ENCODE measurements at places on chromosomes 7 and 10.

- DNase-seq: no peak
Measured at GRCh38 chr7:51069411-51070083, 247.1 kb downstream of the COBL start.

GRCh38 chr10:128008521-128009250 is 101.8 kb downstream of the PTPRE start:
- DNase-seq: no peak

DNA sequence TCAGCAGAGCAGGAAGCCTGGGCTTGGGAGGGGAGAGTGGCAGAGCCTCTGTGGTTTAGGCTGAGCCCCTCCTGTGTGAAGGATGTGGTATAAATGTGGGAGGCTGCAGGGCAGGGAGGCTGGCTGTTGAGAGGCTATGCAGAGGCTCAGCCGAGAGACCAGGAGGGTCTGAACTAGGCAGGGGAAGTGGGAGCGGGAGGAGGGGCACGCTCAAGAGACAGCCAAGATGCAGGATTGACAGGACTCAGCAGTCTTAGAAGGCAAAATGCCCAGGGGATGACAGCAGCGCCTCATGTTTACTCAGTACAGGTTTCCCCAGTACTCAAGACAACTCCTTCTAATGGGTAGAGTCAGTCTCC is 24.3 kb downstream of the BTBD16 start:
- DNase-seq: no peak

- DNase-seq: peak; percentile 57
Measured at GRCh38 chr10:78442836-78443550, 409.3 kb downstream of the RPS24 start.

DNA sequence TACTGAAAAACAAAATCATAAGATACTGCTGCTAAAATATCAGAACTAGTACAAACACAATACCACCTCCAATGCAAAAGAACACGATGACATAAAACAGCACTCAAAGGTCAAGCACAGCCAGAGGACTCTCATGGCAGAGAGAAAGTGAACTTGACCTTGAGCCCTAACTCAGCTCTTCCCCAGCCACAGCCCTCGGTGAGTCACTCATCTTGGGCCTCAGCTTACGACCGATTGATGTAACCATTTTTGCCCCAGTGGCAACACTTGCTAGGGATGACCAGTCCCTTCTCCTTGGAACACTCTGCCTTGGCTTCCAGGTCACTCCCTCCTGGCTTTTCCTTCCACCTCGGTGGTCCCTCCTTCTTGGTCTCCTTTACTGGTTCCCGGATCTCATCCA is 77.8 kb downstream of the JAZF1 start:
- DNase-seq: no peak

GRCh38 chr10:84179059-84179710 is 5.6 kb downstream of the GPR15LG start:
- no peak for DNase-seq

GRCh38 chr10:71131508-71132088 is 80.8 kb upstream of the UNC5B start:
- no peak for DNase-seq

DNA sequence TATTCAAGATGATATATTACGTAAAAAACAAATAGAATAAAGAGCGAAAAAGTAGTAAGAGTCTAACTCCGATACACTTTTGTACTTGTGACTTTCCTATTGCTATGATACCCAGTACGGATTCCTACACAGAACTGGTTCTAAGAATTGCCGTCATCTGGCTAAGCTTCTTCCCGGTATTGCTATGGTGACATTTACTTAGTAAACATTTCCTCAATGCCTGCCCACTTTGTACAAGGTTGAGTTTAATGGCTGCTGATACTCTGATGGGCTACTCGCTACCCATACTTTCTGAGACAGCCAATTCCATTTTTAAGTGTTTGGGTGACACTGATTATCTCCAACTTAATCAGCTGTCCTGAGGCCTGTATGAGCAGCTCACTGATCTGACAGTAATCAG is 55.6 kb downstream of the OSBPL3 start:
- no peak for DNase-seq

GRCh38 chr10:95196046-95196445 is 2.0 kb downstream of the ACSM6 start:
- DNase-seq: no peak

DNA sequence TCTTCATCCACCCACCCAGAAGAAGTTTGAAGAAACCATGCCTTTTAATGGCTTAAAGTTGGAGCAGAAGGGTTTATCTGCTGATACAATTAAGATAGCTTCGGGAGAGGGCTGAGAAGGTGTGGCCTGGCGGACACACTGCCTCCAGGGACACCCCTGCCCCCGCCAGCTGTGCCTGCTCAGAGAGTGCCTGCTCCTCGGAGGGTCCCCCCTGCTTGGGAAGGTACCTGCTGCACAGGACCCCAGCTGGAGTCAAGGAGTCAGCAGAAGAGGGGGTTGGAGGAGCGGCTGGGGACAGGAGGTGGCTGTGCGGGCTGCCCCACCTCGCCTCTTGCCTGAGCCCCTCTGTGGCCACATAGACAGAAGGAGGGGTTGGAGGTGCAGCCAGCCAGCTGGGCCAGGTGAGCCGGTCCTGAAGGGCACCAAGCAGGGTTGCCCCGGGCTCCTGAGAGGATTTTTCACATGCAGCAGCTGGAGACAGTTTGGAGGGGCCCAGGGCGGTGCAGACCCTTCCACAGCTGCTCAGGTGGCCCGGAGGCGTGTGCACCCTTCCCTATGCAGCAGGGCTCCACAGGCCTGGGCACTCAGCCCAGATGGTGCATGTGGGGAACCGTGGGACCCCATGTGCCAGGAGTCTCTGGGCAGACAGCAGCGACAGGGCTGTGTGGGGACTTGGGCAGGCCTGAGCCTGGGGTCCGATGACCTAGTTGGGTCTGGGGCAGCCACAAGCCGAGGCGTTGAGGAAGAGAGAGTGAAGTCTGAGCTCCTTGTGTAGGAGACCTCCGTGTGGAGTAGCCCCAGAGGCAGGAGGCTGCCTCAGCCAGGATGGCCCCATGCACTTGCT is 118.9 kb downstream of the INPP5A start:
- DNase-seq: no peak

DNA sequence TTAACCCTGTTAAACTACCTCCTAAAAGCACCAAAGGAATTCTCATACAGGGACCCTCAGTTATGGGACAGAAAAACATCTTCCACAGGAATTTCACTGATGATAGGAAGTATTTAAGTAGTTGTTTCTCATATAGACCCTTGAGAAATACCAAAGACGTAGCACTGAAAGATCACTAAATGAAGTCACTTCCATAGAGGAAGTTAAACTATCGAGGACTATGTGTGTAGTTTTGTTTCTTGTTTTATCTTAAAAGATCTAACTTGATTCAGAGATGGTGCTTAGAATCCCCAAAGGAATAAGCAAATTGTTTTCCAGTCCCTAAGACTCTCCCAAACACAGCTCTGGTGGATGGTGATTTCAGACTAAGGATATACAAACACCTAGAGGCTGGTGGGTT is 94.8 kb upstream of the AFAP1L2 start:
- DNase-seq: no peak

DNA sequence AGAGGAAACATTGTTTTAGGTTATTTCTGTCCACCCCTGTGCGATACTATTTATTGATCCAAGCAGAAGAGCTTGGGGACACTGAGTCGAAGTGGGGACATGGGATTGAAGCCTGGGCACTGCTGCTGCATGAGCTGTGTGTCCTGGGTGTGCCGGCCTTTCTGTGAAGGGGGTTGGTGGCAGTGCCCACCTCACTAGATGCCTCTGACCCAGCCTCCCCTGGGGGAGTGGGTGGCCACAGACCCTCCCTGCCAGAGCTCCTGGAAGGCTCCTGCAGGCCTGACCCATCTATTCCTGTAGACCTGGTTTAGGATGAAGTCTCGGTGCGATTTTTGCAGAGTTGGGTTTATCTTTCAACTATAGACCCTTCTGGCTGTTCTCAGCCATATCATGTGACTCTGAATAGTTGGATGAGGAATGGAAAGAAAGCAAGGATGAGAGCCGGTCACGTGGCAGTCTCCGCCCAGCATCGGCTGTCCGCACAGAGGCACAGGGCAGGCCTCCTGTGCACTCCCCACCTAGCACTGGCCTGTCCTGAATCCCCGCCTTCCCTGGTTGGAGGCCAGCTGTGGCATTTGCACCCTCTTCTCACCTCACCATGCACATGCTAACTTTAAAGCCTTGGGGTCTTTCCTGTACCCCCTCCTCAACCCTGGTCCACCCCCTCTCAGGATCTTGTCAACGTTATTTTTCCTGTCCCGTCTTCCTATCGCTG is 17.6 kb upstream of the SH2D4B start:
- DNase-seq: no peak

DNA sequence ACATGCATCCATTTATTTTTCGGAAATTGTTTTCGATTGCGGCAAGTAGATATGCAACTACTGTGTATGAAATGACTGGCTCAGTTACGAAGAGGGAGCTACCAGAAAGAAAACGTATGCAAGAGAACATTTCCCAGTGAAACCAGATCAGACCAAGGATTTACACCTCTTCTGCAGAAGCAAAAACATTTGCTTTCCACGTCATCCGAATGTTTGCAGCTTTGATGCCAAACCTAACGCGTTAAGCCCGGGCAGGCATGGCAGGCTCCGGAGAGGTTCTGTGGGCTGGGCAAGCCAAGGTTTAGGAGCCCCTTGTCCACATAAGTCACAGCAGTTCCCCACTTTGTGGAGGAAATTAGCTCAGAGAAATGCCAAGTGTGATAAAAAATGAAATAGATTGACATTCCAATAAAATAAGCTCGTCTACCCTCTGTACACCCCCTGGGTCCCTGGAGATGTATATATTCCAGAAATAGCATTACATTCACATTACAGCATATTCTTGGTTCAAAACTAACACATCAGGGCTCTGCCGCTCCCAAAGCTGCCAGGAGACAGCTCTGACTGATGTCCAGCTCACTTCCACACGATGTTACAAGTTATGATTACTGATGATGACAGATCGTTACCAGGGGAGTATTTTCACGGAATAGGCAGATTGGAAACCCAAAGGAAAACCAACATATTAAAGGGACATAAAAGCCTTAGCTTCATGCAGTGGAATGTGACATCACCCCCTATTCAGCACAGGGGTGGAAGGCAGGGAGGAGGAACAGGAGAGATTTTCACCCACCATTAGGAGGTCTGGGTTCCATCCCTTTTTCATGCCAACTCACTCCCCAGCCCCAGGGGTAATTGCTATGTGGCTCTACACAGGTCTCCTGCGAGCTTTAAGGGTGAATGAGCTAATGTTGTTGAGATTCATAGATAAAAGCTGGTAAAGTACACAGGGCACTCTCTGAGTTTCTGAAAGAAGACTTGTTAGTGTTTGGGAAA is 81.5 kb downstream of the LYZL1 start:
- peak; percentile 83 for DNase-seq

DNA sequence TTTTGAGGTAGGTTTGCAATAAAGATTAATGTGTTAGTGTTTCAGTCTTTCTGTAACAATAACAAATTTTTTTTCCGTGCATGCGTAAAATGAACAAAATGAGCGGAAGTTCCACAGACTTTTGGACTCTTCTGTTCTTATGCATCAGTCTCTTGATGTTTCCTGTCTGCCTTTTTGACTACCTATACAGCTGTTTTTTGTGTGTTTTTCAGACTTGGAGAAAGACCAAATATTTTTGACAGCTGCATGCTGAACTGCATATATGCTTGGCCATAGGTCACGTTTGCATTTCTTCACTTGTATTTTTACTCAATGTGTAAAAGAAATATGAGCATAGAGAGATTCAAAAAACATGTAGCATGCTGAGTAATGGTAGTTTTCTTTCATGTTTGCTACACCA is 119.3 kb downstream of the BBS9 start:
- DNase-seq: peak; percentile 24

DNA sequence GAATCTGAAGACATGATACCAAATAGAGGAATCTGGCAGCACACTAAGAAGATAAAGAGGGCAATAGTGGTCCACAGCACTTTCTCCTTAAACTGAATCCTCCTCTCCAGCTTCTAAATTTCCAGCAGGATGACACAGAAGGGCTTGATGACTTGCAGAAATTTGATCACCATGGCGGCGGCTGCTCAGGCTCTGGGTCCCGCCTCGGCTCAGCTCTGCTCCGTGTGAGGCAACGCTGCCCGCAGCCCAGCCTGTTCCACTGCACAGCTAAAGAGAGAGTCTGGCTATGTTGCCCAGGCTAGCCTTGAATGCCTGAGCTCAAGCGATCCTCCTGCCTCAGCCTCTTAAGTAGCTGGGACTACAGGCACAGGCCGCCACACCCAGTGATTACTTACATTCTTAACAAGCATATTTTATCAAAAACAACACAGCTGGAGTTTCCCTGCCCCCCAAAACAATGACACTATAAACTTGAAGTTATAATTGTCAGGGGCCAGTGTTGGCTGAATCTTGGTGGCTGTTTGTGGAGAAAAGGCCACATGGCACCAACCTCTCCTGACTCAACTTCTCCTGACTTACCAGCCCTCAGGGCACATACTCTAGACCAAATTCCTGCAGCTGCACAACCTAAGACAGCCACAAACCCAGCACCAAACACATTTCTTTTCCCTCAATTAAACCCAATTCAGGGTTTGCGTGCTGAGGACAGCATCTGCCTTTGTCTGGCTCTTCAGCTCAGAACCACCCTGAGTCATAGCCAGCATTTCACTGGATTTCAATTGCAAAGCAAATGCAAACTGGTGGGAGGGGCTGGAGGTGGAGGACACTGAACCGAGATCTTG is 11.6 kb upstream of the TNPO3 start:
- DNase-seq: peak; percentile 85

- DNase-seq: no peak
Measured at GRCh38 chr10:61623161-61623560, 39.6 kb upstream of the CABCOCO1 start.

DNA sequence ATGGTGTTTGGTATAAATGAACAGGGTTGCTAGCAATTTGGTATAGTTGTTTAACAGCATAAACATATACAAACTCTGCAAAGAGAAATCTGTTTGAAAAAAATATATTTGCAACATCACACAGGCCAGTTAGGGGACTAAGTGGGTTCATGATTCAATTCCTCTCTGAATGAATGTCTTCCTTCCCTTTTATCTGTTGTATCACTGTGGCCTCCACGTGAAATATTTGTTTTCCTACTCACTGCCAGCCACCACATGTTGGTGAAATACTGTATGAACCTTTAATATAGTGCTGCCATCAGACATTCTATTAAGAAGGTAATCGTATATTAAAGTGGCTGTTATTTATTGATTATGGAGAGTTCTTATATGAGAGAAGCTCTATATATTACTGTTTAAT is 157.0 kb downstream of the ARID5B start:
- DNase-seq: no peak

Data from fibroblast of skin of scalp (primary cell).